Activated T-cell treated with anti-CD3 and anti-CD28 coated beads for 4 hours (primary cell): ENCODE measurements at places on chromosomes 3 and 15.

- DNase-seq: no peak
These were observed 522 bp upstream of the NRROS start for GRCh38 chr3:196638861-196639482.

- DNase-seq: no peak
These were observed 47.6 kb downstream of the ABHD5 start for GRCh38 chr3:43738305-43738704.

DNA sequence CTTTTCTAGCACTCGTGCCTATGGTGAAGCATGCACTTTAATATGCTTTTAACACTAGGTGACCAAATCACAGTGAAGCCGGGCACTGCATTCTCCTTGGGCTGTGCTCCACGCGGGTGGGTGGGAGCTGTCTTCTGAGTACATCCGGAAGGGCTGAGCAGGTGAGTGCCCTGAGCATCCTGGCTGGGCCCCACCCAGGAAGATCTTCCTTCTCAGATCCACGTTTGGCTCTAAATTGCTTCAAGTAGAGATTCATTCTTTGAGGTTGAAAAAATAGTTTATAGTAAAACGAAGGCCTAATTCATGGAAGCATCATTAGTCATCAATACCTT, 73.9 kb upstream of the BLM start:
- no peak for DNase-seq

DNA sequence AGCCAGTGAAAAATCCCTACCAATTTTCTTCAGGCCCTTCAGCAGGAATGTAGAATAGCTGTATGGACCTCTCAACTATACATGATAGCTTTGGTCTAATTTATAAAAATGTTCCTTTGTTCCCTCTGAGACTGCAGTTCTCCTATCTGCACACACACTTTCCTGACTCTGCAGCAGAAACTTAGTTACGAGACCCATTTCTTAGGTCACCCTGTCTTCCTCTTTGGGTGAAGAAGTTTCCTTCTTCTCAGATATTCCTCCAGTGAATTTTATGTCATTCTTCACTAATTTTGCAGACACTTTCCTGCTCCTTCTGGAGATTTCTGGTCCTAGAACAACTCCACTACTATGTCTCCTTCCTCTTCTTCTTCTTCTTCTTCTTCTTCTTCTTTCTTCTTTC, 42.6 kb downstream of the CD200R1L start:
- DNase-seq: no peak

DNA sequence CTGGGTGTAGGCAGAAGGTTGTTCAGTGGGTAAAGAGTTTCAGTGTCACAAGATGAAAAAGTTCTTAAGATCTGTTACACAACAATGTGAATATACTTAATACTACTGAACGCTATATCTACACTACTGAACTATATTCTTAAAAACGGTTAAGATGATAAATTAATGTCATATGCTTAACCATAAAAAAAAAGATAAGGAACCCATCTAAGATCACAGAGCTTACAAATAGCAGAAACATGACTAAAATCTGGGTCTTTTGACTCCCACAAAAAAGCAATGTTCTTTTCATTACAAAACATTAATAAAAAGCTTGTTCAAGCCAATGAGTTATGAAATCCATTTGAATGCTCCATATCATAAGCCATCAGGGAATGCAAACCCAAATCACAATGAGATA, 34.4 kb downstream of the UBR1 start:
- DNase-seq: no peak

DNA sequence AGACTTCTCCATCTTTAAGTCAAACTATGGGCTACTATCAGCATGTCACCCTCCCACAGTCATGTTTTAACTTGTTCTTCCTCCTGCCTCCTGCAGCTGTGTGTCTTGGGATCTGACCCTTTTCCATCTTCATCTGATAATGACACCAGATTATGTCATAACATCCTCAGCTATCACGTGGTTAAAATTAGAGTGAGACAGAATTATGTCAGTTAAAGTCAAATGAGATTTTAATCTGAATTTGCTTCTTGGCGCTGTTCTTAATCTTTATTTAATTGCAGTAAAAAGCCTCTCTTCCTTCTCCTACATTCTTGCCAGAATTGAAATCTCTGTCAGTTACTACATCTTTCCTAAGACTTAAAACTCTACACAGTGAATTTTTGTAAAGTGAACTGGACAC, 107.2 kb downstream of the ARPP21 start:
- no peak for DNase-seq

DNA sequence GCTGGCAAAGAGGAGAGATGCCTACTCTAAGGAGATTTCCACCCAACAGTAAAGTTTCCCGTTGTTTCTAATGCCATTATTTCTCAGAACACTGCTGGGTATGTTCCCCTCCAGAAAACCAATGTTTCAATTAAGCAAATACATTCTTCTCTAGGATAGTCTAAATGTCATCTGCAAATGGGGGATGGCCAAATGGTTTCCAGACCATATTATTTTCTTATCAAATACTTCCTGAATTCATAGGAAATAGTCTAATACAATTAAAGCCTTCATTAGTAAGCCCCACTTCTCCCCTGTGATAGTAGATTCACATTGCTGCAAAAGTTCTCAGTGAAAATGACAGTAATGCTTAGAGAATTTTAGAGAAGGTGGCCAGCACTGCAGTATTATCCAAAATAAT, 716.6 kb downstream of the GRM7 start:
- no peak for DNase-seq

DNA sequence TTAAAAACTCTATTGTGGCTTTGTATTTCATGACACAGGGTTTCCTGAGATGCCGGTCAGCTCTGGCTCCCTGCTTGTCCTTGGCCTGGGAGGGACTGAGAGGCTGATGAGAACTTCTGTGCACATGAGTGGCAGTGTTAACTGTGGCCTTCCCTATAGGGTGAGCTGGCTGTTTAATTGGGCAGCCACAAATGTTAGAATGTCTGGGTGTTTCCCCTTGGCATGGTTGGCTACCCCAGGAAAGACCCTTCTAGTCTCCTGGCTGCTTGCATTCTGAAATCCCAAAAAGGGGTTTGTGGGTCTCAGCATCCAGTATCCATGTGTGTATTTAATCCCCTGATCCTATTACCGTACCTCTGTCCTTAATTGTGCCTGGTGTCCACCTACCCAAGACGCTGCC, 3.0 kb upstream of the KLF13 start:
- DNase-seq: no peak

GRCh38 chr3:13571264-13571663, 22.3 kb downstream of the FBLN2 start:
- DNase-seq: no peak

GRCh38 chr15:101366853-101367252, 71.8 kb upstream of the SNRPA1 start:
- DNase-seq: no peak

DNA sequence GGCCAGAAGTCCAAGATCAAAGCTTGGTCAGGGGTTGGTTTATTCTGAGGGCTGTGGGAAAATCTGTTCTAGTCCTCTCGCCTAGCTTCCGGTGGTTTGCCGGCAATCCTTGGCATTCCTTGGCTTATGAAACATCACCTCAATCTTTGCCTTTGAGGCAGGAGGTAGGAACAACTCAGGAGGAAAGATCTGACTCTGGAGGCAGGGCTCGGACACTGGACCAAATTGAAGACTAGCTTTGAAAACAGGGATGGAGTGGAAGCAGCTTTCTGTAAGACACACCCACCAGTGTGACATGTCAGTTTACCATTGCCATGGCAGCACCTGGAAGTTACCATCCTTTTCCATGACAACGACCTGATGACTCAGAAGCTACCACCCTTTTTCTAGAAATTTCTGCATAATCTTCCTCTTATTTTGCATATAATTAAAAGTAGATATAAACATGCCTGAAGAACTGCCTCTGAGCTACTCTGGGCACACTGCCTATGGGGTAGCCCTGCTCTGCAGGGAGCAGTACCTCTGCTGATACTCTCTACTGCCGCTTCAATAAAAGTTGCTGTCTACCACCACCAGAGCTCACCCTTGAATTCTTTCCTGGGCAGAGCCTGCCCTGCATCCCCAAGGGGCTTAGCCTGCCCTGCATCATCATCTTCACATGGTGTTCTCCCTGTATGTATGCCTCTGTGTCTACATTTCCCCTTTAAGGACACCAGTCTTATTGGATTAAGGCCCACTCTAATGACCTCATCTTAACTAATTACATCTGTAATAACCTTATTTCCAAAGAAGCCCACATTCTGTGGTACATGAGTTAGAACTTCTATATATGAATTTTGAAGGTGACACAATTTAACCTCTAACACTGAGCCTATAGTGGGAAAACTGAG, 38.3 kb upstream of the TM4SF4 start:
- DNase-seq: no peak

- no peak for DNase-seq
These were observed 21.0 kb downstream of the ALDH1A2 start for GRCh38 chr15:58044551-58044950.

GRCh38 chr3:71786551-71786950, 1.6 kb upstream of the PROK2 start:
- no peak for DNase-seq

DNA sequence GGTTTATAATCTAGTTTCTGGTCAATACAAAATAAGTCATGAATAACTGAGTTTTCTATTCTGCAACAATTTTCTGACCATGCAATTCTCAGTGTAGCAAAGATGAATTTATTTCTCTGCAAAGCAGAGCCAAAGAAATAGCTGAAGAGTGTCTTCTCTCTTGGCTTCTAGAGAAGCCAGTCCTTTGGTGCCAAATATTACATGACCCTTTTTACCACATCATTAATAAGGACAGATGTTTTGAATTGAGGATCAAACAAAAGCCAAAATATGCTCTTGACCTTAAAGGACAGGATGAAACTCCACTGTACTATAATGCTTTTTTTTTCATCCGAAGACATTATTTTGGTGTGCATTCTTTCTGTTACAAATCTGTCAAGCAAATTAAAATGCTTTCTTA, 40.2 kb upstream of the OSTN start:
- no peak for DNase-seq

DNA sequence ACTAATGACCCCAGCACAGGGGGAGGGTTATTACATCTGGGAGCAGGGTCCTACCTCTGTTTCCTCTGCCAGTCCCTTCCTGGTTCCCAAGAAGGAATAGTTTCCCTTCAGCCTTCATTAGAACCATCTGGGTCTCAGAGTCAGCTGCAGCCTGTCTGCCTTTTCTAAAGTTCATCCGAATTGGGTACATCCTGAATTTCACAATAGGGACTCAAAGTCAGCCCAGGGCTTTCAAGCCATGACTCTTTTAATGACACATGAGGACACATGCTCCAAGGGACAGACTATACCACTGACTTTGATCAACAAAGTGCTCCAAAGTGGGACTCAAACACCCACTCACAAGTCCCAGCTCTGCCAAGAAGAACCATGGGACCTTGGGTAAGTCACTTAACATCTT, 12.7 kb upstream of the CRABP1 start:
- no peak for DNase-seq

GRCh38 chr15:69525543-69525942, 72.9 kb downstream of the RPLP1 start:
- no peak for DNase-seq

- no peak for DNase-seq
These were observed 136.5 kb upstream of the AGBL1 start for GRCh38 chr15:85943151-85943550.

GRCh38 chr3:128482666-128483656, 10.0 kb downstream of the GATA2 start:
- no peak for DNase-seq

GRCh38 chr3:21142949-21143348, 608.1 kb downstream of the ZNF385D start:
- DNase-seq: no peak

DNA sequence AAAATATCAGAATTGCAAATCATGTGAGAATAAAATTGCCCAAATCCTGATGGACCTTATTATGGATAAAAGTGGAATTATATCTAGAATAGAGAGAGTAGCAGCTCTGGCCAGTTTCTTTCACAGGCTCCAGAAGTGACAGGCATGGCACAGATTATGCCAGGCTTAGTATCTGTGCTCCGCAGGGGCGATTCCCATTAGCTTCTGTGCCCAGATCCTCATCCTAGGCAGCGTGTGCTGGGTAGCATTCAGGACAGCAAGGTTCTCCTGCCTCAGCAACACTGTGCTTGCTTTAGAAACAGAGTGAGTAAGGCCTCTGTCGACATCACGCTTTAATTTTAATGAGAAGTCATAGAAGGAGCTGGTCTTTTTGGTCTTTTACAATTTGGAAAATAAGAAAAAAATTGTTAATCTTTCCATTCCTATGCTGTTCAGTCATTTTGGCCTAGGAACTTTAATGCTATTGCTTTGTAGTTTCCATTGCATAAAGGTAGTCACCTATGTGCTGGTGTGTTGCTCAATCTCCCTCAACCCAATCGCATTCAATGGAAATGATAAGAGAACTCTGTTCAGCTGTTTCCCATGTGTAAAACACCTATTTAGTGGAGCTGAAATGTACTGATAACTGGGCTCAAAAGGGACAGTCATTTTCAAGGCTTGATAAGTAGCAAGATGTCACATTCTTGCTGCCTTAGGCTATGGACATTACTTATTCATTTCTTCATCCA, 770.1 kb downstream of the AGBL1 start:
- no peak for DNase-seq

DNA sequence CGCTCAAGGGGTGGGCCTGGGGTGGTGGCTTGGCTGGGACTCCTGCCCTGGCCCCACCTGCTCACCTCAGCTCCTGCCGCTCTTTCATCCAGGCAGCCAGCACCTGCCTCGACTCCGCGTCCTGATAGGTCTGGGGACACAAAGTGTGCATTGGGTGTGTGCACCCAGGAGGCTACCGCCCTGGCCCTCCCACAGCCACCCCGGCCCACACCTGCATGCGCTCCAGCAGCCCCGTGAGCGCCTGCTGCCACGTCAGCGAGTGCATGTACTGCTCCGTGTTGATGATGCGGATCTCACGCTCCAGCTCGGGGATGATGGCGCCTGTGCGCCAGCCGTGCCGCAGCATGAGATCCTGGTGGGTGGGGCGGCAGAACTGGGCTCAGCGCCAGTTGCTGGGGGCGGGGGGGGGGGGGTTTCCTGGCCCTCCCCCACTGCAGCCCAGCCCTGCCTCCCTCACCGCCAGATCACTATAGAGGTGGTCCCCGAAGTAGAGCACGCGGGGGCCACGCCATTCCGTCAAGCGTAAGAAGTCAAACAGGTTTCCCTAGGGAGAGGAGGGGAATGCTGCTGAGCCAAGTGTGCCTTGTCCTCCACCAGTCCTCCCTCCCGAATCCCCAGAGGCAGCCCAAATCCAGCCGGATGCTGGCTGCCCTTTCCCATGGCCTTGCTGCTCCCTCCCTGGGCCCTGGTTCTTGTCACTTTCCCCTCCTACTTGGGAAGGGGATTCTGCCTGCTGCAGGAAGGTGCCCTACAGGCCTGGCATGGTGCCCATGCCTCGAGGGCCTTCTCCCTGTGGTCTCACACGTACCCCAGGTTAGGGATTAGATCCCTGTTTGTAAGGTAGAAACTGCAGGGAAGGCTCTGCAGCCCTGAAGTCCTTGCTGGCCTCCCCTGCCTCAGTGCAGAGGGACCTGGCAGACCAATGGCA, 8.6 kb downstream of the NT5DC2 start:
- DNase-seq: no peak

GRCh38 chr3:43317461-43318316, 31.3 kb downstream of the SNRK start:
- no peak for DNase-seq
